ENCODE measurements at places on chromosomes 7 and 10.

- peak; percentile 53 for DNase-seq
Observed at GRCh38 chr7:50363327-50364060, 59.0 kb downstream of the IKZF1 start.

DNA sequence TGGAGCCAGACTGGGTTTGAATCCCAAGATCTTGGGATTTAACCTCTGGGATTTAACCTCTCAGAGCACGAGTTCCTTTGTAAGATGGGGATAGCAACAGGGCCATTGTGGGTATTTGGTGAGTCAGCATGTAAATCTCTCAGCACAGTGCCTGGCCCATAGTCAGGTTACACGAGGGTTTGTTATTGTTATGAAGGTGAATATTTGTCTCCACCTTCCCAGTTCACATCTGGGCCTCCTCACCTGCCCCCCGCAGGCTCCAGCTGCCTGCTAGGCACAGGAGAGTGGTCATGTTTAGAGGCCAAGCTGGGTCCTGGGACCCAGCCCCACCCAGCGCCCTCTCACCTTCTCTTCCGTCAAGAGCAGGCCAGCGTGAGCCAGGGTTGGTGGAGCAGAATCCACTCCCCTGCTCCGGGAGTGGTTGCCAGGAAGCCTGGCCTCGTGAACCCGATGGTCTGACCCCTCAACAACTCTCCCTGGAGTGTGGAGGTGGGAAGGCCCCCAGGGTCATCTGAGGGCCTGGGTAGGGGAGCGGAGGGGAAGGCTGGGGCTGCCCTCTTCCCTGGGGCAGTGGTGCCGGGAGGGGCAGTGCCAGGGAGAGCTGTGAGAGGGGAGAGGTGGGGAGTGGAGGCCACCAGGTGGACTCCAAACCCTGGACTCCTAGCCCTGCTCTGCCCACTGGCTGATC, 26.0 kb downstream of the FAM241B start:
- DNase-seq: no peak

DNA sequence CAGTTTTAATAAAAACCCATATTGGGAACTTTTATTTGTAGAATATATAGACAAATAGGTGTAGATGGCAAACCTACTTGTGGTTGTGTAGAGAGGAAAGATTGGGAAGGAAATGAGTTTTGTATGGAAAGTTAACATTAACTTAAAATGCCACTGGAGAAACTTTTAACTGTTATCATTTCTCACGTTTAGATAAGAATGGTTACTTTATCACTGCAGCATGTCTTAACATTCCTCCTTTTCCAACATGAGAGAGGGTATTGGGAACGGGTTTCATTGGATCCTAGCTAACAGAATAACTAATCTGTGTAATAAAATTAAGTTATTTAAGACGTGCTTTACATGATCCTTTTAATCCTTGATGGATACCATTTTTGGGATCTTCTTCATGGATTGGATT, 1.8 kb downstream of the LUC7L2 start:
- DNase-seq: no peak

- no peak for DNase-seq
Observed at GRCh38 chr7:99440195-99440594, 1.5 kb downstream of the CPSF4 start.

DNA sequence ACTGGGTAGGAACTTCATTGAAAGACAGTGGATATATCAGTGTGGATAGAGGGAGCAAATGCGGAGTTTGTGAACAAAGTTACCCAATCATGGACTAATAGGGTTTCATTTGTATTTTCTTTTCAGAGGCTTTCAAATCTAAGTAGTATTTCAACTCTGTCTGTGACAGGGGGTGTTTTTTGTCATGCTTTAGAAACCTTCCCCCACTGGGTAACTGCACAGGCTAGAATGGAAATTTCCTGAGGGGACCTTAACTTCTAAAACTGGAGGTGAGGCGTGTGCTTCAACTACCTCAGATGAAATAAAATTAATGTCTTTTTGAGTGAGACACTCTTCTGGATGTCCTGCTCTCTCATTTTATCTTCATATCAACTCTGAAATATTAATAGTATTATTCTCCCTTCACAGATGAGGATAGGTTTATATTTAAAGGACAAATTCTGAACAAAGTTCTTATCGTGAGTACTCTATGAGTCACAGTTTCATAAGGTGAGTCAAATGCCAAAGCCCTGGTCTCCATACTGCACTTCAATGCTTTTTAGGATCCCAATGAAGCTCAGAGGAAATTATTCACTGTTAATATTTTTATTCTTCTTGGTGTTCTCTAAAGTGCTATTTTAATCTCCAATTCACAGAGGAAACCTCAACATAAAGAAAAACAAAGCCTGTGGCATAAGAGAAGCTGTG, 770.6 kb downstream of the CCSER2 start:
- DNase-seq: no peak

DNA sequence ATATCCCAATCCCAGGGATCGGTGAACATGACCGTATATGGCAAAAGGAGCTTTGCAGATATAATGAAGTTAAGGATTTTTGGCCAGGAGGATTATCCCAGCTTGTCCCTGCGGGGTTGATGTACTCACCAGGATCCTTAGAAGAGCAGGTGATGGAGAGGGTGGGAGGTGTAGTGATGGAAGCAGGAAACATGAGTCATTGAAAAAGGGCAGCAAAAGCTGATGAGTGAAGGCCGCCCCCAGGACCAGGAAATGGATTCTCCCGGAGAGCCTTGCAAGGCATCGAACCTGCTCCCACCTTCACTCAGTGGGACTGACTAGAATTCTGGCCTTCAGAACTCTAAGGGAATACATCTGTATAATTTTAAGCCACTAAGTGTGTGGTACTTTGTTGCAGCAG, 5.2 kb upstream of the NUPR2 start:
- DNase-seq: no peak

DNA sequence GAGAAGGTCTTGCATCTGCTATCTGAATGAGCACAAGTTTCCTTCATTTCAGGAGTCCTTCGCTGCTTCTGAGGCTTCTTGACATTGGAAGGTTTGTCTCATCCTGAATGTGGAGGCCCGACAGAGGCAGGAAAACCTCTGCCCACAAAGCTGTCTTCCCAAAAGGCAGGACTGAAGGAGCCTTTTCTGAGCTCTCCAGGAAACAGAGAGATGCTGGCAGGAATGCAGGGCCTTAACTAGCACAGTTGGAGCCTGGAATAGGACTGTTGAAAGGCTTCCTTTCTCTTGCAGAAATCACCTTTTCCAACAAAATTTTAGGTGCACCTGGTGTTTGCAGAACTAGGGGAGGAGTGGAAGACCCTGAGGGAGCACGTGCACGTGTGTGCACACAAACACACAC, 637.4 kb upstream of the MKI67 start:
- DNase-seq: no peak

DNA sequence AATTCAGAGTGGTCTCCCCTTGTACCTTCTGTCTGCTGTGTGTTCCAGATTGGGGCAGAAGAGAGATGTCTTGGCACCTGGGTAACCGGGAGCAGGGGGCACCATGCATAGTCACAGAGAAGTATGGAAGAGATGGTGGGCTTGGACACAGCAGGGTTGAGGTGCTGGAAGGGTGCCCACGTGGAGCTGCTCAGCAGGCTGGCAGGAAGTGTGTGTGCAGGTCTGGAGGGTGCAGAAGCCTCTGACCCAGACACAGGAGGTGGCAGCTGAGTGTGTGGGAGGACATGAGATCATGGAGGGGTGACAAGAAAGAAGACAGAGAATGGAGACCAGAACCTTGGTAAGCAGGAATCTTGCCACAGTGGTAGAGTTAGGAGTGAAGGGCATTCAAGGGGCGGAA, 42.3 kb upstream of the DUSP5 start:
- DNase-seq: peak; percentile 57

DNA sequence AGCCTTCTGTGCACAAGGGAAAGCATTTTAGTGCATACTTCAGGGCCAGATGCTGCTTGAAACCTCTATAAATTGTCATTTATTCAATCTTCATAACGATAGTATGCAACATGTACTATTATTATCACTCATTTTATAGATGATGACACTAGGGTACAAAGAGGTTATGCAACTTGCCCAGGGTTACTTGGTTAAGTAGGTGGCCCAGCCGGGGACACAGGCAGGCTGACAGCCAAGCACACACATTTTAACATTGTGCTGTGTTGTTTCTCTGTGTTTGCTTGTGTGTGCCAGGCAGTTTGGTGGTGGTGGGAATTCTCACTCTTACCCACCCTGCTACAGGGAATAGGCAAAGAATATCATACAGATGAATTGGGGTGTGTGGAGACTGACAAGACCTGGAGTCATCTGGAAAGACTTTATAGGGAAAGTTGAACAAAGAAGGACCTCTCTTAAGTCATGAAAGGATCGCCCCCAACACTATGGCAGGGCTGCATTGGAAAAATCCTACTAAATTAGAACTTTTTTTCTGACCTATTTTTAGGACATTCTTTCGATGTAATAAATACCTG, 98.9 kb downstream of the MKX start:
- DNase-seq: no peak

DNA sequence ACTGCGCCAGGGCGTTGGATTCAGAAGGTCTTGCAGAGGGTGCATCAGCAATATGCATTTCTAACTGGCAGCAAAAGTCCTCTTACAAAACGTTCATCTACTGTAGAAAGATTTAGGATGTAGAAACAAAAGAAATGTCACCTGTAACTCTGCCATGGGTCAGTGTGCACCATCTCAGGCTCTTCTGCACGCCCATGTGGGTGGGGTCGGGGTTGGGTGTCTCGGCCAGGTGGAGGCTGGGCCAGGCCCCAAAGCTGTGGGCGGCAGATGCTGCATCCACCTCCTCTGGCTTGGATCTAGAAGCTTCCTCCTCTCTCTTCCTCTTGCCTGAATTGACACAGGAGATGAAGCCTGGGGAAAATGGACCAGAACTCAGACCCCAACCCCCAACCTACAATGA, 111.3 kb upstream of the PPP2R2D start:
- DNase-seq: no peak

GRCh38 chr10:98272656-98273055, 4.7 kb upstream of the LOXL4 start:
- DNase-seq: no peak

DNA sequence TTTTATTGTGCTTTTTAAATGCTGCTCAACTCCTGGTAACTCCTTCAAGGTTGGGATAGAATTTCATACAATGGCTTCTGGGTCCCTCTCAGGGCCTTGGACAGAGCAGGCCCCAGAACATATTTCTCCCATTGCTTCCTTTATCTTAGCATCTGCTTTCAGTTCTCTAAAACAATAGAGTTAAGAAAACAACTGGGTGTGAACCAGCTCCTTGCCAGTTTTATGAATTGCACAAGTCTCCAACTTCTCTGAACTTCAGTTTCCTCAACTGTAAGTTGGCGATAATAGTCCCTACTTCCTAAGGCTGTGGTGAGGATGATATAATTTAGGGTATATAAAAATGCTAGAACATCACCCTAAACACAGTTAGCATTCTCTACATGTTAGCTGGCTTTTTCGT, 77.0 kb upstream of the INHBA start:
- no peak for DNase-seq
